ENCODE measurements at places on chromosomes 4 and X.

GRCh38 chrX:75096331-75096730 lies 59.8 kb downstream of the ABCB7 start:
- DNase-seq = no peak

DNA sequence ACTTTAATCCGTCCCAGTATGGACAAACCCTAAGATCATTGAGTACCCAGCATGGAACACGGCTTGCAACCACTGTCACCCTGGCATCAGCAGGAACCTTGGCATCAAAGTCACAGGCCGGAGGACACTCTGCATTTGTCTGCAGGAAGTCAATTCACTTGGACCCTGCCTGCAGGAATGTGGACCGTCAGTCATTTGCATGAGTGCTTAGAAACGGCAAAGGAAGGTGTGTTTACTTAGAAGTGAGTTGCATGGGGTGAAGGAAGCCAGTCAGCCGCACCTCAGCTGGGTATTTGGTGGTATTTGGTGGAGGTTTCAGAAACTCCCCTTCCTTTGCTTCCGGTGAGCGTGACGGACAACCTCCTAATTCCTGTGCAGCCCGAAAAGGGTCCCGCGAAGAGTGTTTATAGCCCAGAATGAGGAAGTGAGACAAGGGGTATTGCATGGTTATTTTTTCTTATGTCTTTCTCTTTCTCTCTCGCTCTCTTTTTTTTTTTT lies 15.5 kb downstream of the P2RY8 start:
- DNase-seq = peak; percentile 66

DNA sequence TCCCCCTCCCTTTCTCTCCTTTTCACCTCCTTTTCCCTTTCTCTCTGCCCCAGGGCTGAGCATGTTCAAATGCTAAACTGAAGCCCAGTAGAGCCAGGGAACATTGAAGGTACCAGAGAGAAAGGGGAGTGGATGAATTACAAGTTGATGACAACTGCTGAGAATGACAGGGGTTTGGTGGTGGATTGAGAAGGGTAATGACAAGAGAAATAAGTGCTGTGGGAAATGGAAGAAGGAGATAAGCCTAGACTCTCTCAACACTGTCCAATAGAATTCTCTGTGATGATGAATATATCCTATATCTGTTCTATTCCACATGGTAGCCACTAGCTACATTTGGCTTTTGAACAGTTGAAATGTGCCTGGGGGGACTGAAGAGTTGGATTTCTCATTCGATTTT lies 154.5 kb downstream of the TMEM164 start:
- DNase-seq = no peak

DNA sequence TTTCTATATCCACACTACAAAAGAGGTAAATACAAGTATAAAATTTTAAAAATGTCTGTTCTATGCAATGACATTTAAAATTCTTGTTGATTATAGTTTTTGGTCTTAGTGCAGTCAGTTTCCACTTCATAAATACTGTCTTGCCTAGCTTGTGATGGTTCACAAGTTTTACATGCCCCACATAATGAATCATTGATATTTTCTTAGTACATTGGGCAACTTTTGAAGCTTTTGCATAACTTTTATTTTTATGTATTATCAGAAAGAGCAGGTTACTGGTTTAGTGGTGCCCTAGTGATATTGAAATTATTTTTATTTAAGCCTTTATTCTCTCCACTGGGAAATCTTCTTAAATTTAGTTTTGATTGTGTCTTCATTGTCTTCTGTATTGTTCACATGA lies 388.0 kb downstream of the CCSER1 start:
- no peak for DNase-seq

GRCh38 chr4:168784786-168785461 lies 225.1 kb downstream of the CBR4 start:
- no peak for DNase-seq

GRCh38 chr4:89997171-89997704 lies 102.6 kb downstream of the MMRN1 start:
- no peak for DNase-seq

DNA sequence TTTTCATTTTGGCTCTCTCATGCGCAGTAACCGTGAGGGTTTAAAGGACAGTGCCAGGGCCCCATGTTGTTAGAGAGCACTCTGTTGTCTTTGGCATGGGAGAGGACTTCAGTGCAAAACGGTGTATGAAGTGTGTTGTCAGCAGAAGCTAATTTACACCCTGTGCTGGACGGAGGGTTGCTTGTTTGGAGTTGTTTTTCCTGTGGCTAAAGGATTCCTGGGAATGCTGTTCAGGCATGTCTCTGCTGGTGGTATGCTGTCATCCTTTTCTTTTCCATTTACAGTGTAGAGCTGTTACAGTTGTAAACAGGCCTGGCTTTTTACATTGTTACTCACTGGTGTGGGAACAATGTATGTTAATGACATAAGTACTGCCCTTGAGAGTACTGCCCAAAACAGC lies 206.3 kb downstream of the CBR4 start:
- no peak for DNase-seq

DNA sequence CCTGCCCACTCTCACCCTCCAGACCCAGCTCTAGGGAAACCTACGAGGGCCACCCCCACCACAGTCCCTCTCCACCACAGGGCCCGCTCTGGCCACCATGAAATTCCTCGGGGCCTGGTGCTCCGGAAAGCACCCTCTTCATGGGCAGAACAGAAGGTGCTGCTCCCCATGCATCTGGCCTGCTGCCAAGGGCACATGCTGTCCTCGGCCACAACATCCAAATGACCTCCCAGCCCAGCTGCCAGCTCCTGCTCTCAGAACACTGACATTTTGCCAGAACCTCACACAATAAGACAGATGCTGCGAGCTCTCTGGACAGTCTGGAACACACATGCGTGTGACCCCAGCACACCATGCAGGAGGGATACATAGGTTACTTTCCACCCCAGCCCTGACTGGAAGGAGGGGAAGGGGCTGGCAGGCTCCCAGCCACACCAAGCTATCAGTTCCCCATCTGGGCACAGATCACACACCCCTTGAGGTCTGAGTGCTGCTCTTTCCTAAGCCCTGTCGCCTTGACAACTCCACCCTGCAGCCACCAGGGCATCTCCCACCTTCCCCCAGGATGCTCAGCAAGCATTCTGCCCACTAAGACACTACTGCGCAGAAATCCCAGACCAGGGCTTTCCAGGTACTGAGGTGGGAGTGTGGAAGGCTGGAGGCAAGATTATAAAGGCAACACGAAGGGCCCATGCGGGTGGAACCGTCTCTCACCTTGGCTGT lies 5.8 kb downstream of the CCNQ start:
- no peak for DNase-seq

GRCh38 chr4:123651536-123652180 lies 255.1 kb downstream of the SPRY1 start:
- no peak for DNase-seq

DNA sequence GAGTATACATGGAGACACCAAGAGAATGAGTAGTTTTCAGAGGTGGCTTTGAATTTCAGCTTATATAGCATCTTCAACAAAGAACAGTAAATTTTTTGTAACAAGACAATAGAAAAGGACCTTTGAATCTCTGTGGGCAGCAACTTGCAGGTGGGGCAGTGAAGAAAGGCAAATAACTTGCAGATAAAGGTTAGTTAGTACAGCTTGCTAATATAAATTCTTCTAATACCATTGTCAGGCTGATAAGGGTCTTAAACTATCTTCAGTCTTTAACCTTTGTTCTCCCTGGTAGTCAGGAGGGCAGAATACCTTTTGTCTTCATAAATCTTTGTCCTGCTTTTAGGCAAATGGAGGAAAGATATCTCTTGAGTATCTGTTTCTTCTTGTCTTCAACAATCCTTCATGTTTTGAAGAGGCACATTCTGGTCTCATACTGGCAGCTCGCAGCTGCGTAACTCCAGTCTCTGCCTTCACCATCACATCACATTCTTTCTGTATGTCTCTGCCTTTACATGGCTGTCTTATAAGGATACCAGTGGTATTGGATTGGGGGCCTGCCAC lies 16.0 kb downstream of the ANXA3 start:
- DNase-seq = no peak

GRCh38 chrX:132216283-132216682 lies 3.0 kb downstream of the RAP2C start:
- no peak for DNase-seq

DNA sequence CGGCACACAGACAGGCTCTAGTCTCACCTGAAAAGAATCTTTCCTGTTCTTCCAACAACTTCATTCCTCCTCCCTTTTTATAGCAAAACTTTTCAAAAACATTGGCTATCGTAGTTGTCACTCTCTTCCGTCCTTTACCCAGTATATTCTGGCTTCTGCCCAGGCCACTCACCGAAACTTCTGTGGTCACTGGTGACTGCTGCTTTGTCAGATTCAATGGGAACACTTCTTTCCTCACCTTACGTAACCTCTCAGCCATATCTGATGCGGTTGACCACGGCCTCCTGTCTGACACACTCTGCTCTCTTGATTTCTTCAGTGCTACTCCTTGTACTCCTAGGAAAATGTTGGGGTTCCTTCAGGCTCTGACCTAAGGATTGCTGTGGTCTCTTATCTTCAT lies 9.2 kb upstream of the RNF150 start:
- no peak for DNase-seq

GRCh38 chrX:17292111-17292527 lies 82.9 kb upstream of the NHS start:
- no peak for DNase-seq

GRCh38 chrX:44439242-44439794 lies 95.8 kb upstream of the EFHC2 start:
- DNase-seq = no peak

DNA sequence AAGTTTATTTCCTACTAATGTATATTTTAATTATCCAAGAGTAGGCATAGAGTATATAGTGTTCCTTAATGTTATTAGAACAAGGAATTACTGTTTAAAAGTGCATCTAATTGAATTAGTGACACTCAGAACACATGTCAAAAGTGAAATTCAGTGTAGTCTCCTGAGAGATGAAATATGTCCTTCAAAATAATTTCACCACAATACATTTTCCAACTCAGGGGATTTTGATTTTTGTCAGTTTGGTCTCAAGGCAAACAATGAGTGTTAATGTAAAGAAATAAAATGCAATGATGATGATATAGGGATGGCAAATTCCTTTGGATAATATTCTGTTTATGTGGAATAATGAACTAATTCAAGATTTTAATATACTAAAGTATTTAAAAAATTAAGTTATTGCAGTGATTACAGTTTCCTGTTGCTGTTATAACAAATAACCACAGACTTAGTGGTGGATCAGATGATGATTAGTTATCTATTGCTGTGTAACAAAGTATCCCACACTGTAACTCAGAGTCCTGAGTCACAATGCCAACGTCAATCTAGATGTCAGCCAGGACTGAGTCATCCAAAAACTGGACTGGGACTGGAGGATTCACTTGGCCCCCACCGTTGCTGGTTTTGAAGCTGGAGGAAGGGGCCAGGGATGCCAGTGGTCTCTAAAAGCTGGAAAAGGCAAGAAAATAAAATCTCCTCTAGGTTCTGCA lies 148.0 kb upstream of the SLC7A11 start:
- no peak for DNase-seq

DNA sequence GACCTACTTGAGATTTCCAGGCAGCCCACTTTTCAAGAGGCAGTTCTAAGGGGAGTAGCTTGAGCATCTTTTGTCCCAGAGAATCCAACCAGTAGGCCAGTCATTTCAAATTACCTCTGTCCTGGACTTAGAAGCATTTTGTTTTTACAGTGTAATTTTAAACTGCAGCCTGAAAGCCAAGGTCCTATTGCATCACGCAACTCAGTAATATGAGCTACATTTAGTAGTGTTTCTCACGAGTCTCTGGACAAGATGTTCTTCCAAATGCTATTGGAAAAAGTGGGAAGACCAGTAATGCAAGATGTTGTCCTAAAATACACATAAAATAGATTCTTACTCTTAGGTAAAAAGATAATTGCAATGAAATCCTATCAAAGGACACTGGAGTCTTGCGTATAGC lies 182.5 kb upstream of the ARX start:
- no peak for DNase-seq

DNA sequence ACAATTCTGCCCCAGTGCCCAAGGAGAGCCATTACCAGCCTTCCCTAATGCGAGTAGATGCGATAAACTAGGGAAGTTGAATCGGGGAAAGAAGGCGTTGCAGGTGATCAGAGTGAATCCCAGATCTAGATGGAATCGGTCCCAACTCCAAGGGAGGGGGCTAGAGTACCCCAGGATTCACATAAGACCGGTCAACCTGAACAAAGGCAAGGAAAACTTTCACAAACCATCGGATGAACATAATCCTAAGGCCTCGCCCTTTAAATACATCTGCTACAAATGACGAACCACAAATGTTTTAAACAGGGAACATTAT lies 11.2 kb upstream of the ZCCHC13 start:
- DNase-seq = no peak

GRCh38 chr4:17497890-17498523 lies 13.9 kb downstream of the QDPR start:
- no peak for DNase-seq

GRCh38 chr4:10861036-10861435 lies 176.5 kb upstream of the CLNK start:
- DNase-seq = no peak

DNA sequence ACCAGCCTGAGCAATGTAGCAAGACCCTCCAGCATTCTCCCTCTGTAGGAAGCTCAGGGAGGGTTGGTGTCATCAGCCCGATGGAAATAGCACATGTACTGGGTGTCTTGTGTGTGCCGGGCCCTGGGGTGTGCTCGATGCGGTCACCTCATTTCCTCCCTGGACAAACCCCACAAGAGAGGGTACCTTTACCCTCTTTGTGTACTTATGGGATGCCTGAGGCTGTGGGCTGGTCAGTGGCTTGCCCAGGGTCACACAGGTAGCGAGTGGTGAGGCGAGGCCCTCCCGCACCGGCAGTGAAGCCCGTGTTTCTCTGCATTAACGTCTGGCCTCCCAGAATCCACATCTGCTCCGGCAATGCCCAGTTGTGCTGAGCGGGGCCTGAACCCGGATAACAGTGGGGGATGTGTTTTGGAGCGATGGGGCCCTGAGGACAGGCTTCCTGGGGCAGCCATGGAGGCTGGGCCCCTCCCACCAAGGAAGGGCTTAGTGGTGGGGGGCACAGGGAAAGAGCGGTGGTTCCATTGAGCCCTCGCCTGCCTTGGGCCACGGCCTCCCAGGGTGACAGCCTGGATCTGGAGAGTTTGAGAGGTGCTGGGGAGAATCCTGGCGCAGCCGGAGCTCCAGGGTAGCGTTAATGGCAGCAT lies 8.1 kb downstream of the PSAPL1 start:
- peak; percentile 5 for DNase-seq

DNA sequence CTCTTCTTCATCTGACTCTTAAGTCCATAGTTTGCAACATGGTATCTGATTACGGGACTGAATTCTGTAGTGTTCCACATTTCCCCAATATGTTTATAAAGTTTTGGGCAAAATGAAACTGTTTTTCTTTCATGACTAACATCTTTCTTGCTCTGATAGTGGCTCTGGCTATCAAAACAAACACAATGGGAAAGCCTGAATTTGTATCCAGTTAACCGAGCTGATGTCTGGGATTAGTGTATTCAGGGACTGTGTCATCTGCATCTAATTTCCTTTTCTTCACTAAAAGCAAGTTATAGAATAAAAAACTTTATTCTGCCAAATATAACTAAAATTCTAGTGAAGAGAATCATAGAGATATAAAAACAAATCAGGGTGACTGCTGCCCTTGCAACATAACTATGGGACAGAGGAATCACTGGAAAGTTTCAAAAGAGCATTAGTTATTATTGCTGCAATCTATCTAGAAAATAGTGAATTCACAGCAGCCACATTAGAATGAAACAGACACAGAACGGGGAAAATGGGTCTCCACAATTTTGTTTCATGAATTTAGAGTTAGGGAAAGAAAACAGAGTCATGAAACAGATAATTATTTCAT lies 61.3 kb downstream of the ANTXR2 start:
- DNase-seq = no peak

- DNase-seq = no peak
Measured at GRCh38 chr4:73828956-73829355, 7.5 kb upstream of the CXCL6 start.

GRCh38 chrX:36684053-36684452 lies 324.1 kb upstream of the FAM47C start:
- DNase-seq = no peak

Measured in activated T-cell treated with anti-CD3 and anti-CD28 coated beads, Interleukin-2, amount 50 U/mL, for 24 hours (primary cell).